Stimulated activated CD4-positive, alpha-beta T cell treated with anti-CD3 and anti-CD28 coated beads, Interleukin-12 subunit alpha, Interleukin-12 subunit beta, amount 100 ng/mL, for 4 hours (primary cell): ENCODE measurements at places on chromosomes 1 and 21.
A peak's percentile ranks its signal among the peaks of the same experiment; 100 is the strongest.

DNA sequence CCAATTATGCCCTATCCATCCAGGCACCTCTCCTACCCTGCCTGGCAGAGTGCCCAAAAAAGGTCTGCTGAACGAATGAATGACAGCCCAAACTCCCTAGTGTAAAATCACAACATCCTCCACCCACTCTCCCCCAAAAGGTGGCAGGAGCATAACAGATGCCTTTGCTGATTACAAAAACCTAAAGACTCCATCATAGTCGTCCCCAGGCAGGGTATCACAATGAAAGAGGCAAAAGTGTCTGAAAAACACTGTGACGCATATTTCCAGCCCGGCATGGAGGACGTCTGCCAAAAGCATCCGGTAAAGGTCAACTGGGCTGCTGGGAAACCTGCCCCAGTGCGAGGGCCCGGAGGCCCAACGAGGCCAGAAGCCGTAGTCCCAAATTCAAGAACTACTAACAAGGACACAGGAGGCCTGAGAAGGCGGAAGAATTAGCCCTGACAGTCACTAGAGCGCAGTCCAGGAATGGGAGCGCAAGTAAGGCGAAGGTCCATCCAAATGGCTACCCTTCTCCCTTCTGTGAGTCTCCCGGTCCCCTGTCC is 576 bp downstream of the SMIM12 start:
- peak; percentile 29 for DNase-seq

GRCh38 chr1:167121375-167122120 is 27.7 kb downstream of the STYXL2 start:
- peak; percentile 36 for DNase-seq

DNA sequence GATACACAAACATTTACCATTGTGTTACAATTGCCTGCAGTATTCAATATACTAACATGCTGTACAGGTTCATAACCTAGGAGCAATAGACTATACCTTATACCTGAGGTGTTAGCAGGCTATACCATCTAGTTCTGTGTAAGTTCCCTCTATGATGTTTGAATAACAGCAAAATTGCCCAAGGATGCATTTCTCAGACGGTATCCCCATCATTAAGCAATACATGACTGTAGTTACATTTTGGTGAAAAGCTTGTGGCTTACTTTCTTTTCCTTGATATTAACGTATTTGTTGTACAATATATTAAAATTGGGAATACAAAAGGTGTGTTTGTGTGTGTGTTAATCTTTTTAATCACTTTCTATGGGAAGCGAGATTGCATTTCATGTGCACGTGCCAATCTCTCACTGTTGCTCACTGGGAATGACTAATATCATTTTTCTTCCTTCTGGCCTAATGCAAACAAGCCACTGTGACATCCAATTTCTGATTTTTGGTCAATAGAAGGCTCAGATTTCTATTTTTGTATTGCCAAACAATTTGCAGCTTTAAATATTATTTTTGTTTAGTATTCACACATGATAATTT is 36.7 kb upstream of the WLS start:
- no peak for DNase-seq

DNA sequence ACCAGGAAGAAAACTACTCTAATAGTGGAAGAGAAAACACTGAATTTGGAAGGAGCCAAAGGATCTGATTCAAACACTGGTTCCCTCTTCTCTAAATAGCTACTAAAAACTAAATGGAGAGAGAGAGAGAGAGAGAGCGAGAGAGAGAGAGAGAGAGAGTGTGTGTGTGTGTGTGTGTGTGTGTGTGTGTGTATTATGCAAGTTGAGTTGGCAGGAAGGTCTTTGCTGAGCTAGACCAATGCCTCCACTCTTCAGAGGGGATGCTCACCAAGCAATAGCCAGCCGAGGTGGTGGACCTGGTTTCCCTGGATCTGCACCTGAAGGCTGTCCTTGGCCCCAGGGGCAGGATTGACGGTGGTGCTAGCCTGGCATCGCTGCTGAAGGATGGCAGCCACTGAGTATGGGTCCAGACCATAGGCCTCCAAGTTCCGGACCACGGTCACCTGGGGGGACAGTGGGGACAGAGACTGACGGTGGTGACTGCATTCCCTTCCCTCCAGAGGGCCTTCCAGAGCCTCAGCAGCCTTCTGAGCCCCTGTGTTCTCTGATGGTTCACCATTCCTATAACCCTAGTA is 18.8 kb downstream of the EIF2D start:
- DNase-seq = no peak

DNA sequence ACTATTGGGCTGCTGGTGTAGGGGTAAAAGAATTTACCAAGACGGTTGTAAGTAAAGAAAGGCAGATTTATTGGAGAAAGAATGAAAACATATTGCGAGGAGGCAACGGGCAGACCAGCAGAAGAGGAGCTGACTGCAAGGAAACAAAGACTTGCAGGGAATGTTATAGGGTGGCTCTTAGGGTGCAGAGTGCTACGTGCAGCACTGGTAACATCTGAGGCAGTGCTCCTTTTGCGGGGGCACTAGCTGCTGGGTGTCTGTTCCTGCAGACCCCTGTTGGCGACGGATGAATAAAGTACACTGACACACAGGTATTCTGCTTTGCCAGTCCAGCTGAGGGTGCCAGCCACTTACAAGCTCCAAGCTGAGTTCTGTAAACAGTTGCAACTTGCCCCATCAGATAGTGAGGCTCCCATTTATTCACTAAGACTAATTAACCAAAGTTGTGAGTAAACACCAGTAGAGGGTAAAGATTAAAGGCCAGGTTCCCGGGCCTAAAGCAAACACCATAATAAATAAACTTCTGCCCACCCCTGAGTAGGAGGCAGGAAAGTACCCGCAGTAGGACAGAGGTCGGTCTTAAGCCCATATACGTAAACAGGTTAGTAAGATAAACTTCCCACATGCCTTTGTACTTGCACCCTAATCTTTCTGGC is 140.2 kb upstream of the KCNK1 start:
- DNase-seq = no peak

DNA sequence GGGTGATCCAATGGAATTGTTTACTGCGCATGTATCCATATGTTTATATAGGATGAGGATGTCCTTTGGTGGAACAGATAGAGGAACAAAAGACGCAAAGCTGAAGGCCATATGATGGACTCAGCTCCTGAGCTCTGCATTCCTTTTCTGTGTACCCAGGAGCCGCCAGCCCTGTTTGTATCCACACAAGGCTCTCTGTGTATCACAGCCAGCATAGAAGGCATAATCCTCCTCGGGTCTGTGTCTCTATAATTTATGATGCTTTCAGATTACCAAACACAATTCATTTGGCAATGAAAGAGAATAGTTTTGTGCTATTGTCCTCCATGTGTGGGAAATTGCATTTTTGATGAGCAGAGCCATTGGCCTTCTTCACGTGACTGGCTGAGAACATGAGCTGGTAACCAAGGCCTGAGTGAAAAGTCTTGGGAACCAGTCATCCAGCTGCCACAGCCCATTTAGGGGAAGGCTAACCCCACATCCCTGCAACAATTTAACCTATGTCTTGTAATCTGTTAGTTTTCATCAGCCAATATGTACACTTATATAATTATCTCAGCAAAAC is 119.2 kb downstream of the PBX1 start:
- no peak for DNase-seq

GRCh38 chr1:72336776-72337175 is 54.4 kb upstream of the NEGR1 start:
- DNase-seq = no peak

GRCh38 chr1:110062612-110063011 is 7.9 kb downstream of the ALX3 start:
- DNase-seq = no peak

DNA sequence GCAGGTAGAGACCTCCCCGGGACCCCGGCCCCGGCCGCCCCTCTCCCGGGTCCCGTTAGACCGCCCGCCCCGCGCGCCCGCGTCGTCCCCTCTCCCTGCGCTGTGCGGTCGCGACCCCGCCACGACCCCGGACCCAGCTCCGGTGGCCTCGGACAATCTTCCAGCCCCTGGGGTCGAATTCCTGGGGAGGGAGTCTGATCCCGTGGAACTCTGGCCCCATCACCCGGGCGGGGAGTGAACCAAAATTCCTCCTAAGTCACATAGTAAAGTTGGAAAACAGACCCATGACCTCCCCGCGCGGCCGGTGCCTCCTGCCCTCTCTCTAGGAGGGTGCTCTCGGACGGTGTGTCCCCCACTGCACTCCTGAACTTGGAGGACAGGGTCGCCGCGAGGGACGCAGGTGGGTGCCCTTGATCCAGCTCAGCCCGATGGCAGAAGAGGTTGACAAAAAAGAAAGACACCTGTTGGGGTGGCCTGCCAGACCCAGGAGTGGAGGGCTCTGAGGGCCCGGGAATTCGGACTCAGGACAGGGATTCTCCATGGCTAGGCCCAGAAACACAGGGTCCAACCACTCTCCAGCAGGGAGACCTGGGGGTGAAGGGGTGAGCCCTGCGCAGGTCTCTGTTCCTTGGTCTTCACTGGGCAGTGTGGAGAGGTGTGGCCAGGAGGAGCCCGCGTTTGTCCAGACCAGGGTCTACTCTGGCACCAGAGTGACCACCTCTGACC is 451 bp downstream of the ADAMTSL4 start:
- no peak for DNase-seq

DNA sequence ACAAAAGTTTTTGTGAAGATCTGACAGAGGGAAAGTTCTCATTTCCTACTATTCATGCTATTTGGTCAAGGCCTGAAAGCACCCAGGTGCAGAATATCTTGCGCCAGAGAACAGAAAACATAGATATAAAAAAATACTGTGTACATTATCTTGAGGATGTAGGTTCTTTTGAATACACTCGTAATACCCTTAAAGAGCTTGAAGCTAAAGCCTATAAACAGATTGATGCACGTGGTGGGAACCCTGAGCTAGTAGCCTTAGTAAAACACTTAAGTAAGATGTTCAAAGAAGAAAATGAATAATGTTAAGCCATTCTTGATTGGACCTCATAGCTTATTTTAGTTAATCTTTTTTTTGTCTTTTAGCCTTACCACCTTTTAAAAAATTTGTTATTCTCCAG is 14.1 kb downstream of the GGPS1 start:
- no peak for DNase-seq

DNA sequence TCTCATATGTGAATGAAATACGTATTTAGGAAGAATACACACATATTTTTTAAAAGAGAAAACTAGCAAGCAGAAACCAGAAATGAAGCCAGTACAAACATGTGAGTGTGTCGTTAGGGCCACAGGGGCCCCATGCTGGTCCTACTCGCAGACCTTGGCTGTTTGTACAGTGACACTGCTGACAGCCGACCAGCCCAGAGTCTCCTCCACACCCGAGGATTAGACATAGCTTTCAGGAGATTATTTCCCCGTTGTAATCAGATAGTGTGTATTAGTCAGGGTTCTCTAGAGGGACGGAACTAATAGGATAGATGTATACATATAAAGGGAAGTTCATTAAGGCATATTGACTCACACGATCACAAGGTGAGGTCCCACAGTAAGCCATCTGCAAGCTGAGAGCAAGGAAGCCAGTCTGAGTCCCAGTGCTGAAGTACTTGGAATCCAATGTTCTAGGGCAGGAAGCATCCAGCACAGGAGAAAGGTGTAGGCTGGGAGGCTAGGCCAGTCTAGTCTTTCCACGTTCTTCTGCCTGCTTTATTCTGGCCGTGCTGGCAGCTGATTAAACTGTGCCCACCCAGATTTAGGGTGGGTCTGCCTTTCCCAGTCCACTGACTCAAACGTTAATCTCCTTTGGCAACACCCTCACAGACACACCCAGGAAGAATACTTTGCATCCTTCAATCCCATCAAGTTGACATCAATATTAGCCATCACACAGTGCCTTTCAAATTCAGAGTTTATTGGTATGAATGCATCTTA is 51.2 kb downstream of the DIP2A start:
- no peak for DNase-seq

- no peak for DNase-seq
These were observed 62.9 kb downstream of the CDKN2C start for GRCh38 chr1:51032936-51033335.

- peak; percentile 87 for DNase-seq
These were observed 12.3 kb downstream of the CLCNKB start for GRCh38 chr1:16055613-16056520.

DNA sequence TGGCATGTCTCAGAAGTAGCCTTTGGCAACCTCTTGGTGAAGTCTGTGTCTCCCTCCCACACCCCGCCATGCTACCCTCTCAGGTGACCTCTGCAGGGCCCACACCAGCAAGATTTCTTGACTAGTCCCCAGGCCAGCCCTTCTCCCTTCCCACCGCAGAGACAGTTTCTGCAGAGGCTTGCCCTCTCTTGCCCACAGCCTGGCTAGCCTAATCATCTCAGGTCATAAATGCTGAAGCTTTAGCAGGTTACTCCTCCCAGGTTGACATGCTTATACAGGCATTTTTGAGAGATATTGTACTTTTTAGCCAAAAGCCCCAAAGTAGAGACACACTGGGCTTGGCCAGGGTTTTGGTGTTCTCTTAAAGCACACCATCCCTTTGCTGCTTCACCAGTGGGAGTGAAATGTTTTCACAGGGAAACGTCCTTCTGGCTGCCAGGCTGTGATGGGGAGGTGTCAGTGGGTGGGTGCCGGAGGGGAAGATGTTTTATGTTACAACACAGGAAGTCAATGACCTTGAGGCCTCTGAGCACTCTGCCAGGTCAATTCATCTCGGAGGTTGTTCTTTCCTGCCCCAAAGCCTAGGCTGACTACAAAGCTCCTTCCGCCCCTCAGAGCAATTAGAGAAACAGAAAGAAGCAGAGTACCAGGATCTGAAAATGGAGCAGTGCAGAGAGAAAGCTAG is 58.5 kb downstream of the STYXL2 start:
- DNase-seq = no peak

DNA sequence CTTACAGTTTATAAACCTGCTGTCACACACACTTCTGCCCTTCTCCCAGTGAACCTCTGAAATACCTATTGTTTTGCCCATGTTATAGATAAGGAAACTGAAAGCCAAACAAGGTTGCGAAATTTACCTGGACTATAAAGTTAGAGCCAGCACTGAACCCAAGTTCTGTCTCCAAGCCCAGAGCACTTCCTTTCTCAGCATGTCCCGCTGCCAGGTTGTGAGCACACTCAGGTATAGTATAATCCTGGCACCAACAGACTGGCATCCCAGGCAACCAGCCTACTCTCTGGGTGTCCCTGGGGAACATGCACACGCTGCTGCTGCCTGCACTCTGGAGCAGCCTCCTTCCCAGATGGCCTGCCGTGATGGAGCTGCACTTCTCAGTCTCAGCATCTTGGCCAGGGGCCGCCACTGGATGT is 45.1 kb downstream of the PGBD5 start:
- no peak for DNase-seq

DNA sequence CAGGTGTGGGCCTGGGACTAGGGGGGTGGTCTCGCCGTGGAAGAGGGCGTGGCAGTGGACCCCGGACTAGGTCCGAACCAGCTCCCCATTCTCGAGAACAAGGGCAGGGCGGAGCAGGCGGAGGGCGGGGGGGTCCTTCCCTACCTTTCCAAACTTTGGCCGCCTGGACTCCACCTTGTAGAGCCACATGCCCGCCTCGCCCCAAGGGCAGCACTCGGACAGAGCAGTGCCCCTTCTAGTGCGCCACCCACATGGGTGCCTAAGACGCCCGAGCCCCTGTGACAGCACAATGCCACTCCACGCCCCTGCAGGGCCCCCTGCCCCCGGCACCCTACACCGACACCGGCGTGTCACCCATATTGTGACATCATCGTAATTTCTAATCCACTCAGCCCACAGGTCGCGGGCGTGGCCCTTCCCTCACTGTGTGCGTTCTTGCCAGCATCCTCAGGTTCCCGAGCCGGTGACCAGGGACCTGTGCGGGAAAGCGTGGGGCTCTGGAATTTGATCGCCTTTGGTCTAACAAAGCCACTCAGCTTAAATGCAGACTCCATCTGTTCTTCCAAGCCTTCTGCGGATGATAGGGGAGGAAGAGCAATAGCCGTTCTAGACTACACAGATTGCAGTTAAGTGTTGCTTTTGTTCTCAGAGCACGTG is 553 bp upstream of the STMN1 start:
- DNase-seq = peak; percentile 24

- DNase-seq = no peak
These were observed 9.6 kb upstream of the ADORA1 start for GRCh38 chr1:203117611-203118575.
